Central memory CD4-positive, alpha-beta T cell (primary cell): ENCODE measurements at places on chromosomes 5 and 9.

- DNase-seq = no peak
Measured at GRCh38 chr5:72474516-72474915, 32.7 kb downstream of the ZNF366 start.

- DNase-seq = no peak
Measured at GRCh38 chr5:175133185-175133584, 310.8 kb downstream of the DRD1 start.

- DNase-seq = no peak
Measured at GRCh38 chr5:122073864-122074263, 4.2 kb downstream of the LOX start.

DNA sequence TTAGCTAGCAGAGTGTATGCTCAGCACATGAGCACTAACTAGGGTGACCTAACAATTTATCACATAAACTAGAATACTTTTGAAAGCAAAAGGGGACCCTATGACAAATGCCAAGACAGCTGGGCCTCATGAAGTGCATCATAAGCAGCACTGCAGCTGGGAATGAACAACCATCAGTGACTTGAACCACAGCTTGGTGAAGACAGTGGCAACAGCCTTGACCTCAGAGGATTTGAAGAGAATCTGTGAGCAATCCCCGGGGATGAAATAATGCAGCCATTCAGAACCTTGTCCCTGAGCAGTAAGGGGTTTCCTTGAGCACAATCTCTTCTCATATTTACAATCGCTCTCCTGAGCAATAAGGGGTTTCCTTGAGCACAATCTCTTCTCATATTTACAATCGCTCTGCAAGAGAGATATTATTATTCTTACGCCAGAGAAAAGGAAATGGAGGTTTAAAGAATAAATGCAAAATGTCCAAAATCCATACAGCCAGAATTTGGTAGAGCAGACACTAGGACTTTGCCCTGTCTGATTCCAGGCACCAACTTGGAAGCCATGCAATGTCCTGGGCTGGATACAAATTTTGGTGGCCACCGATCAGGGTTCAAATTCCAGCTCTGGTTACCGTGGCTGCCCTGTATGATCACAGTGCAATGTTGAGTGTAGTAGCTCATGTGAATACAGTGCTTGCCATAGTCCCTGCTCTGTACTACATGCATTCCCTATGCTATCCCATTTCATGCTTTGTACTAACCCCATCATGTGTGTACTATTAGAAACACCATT, 846 bp upstream of the NSG2 start:
- DNase-seq = no peak

DNA sequence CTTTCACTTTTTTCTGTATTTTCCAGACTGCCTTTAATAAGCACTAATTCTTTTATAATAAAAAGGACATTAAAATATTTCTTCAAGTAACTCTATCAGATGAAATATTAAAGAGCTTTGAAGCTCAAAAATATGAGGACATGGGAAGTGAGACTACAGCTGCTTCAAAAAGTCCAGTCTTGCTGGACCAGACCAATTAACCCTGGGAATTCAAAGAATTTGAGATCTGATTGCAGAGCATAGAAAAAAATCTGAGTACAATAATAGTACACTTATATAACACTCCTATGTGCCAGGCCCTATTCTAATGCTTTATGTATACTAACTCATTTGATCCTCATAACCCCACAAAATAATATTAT, 9.8 kb downstream of the TMEM245 start:
- DNase-seq = no peak

DNA sequence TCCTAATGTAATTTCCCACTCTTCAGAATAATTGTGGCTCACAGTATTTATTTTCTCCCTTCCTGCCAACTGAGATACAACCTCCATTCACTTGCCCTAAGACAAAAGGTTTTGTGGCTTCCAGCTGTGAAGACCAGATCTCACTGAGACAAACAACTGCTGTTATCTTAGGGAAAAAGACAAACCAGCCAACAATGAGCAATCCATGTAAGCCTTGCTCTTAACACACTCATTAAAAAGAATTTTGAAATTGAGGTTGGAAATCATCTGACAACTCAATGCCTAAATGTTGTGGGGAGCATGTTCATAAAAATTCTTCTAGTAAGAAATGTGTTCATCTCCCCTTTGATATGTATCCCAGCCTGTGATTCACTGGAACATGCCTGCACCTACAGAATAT, 132.9 kb downstream of the ADAMTSL1 start:
- no peak for DNase-seq

DNA sequence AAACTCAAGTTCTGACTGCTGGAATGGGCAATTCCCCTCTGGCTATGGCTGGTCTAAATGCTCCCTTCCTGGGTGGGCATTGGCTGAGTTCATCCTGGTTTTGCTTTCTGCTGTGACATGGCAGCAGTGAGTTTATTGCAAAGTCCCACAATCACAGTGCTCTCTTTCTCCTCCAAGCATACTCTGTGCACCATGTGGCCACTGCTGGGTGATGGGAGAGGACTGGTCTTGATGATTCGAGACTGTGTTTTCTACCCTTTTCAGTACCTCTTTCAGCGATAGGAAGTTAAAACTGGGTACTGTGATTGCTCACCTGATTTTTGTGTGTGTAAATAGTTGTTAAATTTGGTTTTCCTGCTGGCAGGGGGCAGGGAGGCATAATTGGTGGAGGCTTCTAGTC, 49.7 kb downstream of the FER start:
- DNase-seq = no peak

GRCh38 chr9:96655198-96655851, at the start of gene PRXL2C:
Gene PRXL2C (minus strand): TSS chr9:96655317. CDS start chr9:96655281, 36 bp downstream.
- DNase-seq = peak; percentile 71

GRCh38 chr5:147160902-147161700, 73.7 kb upstream of the STK32A start:
- DNase-seq = no peak

GRCh38 chr9:116178481-116179211, 25.1 kb downstream of the PAPPA start:
- DNase-seq = no peak

- DNase-seq = no peak
Measured at GRCh38 chr9:113687680-113688371, 188.3 kb upstream of the ZNF618 start.
